ENCODE measurements at places on chromosomes 6 and 20. TPM values are rescaled to one million over a fixed set of nuclear protein-coding genes. Genes with fewer than 3 reads are reported as not detected.

RIMS1 gene
- not detected for total RNA-seq

PHACTR1 gene
- total RNA-seq, result 0.55 TPM

GRCh38 chr6:119326291-119327005 lies 23.1 kb downstream of the MAN1A1 start:
- no peak for DNase-seq

GRCh38 chr6:156944412-156944811 lies 167.2 kb downstream of the ARID1B start:
- no peak for DNase-seq
